ENCODE measurements at places on chromosomes 2 and 18. TPM values are rescaled to one million over a fixed set of nuclear protein-coding genes. Genes with fewer than 3 reads are reported as not detected.

DNA sequence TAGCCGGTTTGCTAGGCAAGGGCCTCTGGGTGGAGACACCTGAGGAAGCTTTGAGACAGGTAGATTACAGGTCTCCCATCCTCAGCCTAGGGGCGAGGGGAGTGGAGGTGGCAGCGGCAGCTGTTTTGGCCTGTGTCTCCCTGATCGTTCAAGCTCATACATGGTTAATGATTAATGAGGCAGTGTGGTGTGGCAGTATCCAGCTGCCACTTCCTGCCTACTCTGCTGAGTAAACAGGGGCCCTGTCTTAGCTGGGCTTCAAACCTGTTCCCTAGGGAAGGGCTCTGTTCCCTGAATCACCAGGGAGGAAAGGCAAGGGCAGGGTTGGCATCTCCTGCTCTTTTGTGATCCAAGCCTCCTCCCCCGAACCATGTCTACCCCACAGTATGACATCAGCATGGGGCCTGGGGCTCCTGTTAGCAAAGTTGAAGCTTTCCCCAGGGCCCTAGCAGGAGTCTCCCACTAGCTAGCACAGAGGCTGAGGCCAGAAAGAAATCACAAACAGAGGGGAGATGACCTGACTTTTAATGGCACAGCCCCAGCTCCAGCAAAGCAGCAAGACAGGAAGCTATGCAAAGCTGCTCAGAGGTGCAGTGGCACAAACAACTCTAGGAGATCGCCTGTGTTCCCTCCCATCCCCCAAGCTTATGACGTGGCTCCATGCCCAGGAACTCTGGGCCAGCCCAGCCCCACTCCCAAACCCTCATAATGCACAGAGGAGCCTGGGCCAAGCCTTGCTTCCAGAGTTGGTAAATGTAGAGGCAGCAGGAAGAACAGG is 3.7 kb upstream of the TUBA4B start:
- peak; percentile 11 for DNase-seq

HNMT gene
- 4.6 TPM for total RNA-seq

DNA sequence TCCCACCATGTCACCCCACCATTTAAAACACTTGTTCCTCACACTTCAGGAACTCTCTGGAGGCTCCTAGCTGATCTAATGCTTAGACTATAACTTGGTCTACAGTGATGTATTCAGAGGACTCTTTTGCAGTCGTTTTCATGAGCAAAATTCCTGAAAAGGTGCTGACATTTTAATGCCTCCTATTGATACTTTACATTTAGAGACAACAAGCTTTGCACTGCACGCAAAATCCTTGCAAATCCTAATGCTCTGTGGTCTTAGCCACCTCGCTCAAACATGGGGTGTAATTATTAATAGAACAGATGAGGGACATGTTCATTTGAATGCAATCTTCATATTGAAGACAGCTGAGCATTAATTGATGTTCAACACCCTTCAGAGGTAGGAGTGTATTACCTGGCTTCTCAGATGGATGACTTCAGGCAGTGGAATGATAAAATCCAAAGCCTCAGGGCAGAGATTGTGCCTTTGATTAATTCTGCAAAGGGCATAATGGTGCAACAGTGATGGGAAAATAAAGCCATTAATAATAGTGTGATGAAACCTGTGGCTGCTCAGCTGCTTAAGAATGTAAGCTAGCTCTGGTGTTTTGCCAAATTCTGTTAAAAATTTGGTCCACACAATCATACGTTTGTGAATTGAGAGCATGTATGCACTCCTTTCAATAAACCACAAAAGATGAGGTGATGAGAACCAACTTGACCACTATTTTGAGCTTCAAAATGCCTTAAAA is 5.4 kb downstream of the CTAGE1 start:
- DNase-seq: no peak

GRCh38 chr2:67479261-67479660 is 82.1 kb downstream of the ETAA1 start:
- DNase-seq: no peak

GRCh38 chr2:69694894-69695849 is 46.8 kb upstream of the ANXA4 start:
- no peak for DNase-seq

SERPINB4 gene
- 0.41 TPM for total RNA-seq

Measured in endothelial cell (in vitro differentiated cells).